ENCODE measurements at places on chromosomes 13 and 19.

- DNase-seq = no peak
Observed at GRCh38 chr13:30752201-30752797, 17.0 kb downstream of the ALOX5AP start.

GRCh38 chr19:33397536-33398360 is 24.2 kb downstream of the CEBPG start:
- DNase-seq = no peak

- DNase-seq = no peak
Observed at GRCh38 chr19:1396768-1397679, 4.3 kb downstream of the GAMT start.

- no peak for DNase-seq
Observed at GRCh38 chr13:99393791-99394735, 86.9 kb upstream of the GPR183 start.

DNA sequence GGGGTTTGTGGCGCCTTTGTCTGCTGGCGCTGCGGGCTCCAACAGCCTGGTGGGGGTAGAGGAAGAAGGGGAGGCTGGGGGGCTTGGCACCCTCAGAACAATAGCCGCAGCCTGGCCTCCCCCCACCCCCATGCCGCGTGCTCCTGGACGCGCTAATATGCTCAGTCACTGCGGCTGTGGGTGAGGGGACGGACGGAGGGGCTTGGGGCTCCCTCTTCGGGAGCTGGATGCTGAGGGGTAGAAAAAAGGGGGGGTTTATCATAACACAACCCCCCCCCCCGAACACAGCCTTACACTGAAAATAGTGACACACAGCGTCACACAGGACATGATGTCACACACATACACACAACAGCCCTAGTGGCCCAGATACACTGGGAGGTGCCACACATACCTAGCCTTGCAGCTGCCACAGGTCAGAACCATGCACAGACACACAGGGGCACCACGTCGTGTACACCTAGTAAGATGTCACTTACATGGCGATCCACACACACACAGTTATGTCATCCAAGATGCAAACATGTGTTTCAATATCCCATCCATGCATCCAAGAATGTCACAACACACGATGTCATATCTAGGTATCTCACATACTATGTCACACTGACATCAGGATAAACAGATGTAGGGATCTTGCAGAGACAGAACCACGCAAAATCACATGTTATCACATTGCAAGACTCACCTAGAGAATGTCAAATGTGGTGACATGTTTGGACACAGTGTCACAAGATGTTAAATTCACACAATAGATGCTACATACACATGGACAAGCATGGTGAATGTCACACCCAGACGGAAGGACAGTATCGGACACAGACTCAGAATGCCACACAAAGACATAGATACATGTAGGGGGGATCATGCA is 806 bp downstream of the MAST1 start:
- DNase-seq = no peak

DNA sequence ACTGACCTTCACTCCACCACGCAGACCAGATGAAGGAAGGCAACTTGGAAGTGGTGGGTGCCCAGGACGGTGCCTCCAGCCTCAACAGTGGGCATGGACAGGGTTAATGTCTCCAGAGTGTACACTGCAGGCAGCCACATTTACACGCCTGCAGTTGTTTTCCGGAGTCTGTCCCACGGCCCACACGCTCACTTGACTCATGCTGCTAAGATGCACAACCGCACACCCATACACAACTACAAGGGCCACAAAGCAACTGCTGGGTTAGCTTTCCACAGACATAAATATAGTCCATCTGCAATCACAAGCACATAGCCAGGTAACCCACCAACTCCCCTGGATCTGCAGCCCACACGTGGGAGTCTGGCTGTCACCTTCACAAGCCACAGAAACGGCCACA is 12.6 kb upstream of the AXL start:
- no peak for DNase-seq

GRCh38 chr13:20414546-20415305 is 110.9 kb downstream of the CRYL1 start:
- DNase-seq = no peak

DNA sequence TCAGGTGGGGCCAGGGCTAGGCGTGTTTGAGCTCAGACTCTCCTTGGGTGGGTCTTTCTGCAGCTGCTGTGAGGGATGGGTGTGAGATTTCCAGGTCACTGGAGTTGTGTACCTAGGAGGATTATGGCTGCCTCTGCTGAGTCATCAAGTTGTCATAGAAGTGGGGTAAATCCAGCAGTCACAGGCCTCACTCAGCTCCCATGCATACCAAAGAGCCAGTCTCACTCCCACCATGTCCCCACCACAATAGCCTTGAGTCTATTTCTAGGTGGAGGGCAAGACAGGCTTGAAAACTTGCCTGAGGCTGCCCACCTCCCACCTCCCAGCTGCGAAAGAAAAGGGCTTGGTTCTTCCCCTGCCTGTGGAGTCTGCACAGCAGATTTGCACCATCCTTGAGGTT is 194.0 kb upstream of the PCDH17 start:
- no peak for DNase-seq

- no peak for DNase-seq
Observed at GRCh38 chr13:28984326-28984725, 164.2 kb downstream of the MTUS2 start.
